Activated T-helper 17 cell treated with anti-CD3 and anti-CD28 coated beads, Interleukin-2, amount 50 U/mL, for 72 hours (primary cell): ENCODE measurements at places on chromosomes 16 and 17. TPM values are rescaled to one million over a fixed set of nuclear protein-coding genes. Genes with fewer than 3 reads are reported as not detected.
A peak's percentile ranks its signal among the peaks of the same experiment; 100 is the strongest.

The KRTAP17-1 gene
- not detected for total RNA-seq

The PHOSPHO1 gene
- not detected for total RNA-seq

The KCNG4 gene
- not detected for total RNA-seq

GRCh38 chr16:12067714-12068401 lies 91.3 kb downstream of the SNX29 start:
- ATAC-seq = peak; percentile 67

DNA sequence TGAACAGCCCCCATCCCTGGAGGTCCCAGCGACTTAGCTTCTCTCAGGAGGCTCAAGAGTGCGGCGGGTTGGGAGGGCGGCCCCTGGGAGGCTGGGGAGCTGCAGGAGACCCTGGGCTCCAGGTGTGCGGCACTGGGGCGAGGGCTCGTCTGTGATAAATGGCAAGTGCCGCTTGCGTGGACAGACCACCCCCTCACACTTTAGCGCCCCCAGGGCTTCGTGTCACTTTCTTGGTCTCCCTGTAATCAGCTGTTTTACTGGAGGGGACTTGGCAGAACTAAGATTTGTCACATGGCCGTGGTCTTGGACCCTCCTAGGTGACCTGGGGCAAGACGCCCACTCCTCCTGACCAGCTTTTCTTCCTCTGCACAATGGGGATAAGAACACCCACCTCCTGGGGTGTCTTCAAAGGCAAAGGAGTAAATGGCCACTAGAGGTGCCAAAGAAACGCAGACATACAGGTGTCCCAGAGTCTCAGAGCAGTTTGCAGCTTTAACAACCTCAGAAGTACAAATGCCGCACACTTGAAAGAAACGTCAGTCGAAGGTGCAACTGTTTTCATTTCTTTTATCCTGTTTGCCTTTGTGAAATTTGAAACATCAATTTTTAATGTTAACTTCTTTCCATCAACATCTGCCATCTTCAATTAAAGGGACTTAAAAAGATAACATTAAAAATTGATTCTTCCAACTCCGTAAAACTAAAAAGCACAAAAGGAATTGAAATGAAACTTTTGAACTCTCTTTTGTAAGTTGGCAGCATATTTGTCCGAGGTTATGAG lies 946 bp downstream of the OSGIN1 start:
- ATAC-seq = no peak

DNA sequence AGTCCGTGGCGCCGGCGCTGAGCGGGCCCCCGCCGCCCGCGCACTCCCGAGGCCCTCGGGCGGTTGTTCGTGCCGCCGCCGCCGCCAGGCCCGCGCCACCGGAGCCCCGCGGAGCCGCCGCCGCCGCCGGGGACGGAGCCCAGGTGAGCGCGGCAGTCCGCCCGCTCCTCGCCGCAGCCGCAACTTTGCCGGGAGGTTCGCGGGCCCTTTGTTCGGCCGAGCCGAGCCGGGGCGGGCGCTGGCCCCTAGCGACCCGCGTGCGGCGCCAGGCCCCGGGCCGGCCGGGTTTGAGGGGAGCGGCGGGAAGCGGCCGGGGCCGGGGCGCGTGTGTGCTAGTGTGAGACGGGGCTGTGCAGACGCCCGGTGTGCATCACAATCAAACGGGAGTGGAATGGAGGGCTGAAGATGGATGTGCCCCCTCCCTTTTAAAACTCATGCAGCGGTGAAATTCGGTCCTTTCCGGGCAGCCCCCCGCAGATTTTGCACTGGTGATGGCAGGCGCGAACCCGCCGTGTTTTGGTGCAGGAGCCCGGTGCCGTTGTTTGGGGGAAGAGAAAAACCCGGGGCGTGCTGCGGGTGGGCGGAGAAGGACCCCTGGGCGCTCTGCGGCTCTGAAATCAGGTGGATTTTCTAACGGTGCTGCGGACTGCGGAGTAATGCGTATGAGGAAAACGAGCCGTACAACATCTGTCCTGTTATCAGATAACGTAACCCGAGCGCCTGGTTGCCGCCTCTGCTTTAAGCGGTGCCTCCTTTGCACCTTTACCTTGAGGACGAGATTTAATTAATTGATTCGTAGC lies 823 bp downstream of the TNRC6C start:
- ATAC-seq = no peak

DNA sequence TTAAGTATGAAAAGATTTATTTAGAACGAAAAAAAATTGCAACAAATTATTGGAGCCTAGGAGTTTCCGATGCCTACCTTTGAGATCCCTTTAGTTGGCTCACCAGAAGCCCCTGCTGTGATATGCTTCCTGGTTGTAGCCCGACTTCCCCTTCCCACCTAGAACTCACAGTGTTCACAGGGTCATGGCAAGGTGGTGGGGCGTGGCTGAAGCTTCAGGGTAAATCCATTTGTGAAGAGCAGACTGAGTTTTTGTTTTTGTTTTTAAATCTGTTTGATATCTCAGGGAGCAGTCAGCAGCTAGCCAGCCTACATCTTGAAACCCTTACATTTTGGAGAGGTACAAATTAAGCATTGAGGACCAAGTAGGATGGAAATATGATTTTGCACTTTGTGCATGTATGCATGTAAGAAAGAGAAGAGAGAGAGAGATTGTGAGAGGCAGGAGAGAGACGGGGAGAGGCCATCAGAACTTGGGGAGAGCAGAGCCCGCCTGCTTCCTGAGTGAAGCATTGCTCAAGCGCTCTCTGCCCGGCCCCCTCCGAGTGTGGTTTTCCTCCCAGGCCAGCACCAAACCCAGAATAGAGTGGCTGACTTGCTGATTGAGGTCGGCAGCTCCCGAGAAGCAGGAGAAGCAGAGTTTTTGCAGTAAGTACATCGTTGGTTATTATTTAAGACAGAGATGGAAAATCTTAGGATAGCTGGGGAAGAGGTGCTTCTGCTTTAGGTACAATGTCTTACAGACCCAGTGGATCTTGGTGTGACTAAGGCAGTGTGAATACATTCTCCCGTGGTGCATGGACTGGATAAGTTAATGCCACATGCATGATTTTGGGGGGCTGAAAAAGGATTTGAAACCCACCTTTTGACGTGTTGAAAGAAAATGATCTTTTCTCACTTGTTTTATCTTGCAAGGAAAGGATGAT lies 64.2 kb downstream of the SPECC1 start:
- ATAC-seq = peak; percentile 72
